ENCODE measurements at places on chromosomes 1 and 21.

GRCh38 chr1:35499652-35500176 is 57.5 kb downstream of the KIAA0319L start:
- DNase-seq: no peak

GRCh38 chr1:40314721-40315238 is 2.3 kb downstream of the COL9A2 start:
- no peak for DNase-seq

DNA sequence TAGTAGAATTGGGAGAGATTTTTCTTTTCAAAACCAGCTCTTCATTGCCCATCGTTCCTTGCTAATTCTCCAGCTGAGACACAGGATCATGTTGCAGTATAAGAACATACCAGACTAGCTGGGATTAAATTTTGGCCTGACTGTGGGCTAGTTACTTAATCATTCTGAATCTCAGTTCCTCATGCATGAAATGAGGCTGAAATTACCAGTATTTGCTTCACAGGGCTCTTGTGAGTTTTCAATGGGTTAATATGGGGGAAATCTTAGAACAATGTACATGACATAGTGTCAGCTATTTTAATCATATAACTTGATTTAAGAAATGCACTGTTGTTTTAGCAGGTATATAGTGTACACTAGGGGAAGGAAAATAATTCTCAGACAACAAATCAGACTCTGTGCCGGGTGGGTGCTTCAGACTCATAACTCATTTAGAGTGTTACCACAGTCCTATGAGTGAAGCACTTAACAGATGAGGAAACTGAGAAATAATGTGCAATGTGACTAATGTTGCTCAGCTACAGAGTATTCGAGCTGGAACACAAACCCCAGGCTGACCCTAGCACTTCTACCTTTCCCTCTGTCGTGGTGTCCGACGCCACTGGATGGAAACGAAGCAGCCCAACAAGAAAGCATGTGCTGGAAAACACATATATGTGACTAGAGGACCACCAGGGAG is 137.6 kb upstream of the SGIP1 start:
- no peak for DNase-seq

- no peak for DNase-seq
These were observed 7.1 kb upstream of the NSUN4 start for GRCh38 chr1:46333300-46334029.

DNA sequence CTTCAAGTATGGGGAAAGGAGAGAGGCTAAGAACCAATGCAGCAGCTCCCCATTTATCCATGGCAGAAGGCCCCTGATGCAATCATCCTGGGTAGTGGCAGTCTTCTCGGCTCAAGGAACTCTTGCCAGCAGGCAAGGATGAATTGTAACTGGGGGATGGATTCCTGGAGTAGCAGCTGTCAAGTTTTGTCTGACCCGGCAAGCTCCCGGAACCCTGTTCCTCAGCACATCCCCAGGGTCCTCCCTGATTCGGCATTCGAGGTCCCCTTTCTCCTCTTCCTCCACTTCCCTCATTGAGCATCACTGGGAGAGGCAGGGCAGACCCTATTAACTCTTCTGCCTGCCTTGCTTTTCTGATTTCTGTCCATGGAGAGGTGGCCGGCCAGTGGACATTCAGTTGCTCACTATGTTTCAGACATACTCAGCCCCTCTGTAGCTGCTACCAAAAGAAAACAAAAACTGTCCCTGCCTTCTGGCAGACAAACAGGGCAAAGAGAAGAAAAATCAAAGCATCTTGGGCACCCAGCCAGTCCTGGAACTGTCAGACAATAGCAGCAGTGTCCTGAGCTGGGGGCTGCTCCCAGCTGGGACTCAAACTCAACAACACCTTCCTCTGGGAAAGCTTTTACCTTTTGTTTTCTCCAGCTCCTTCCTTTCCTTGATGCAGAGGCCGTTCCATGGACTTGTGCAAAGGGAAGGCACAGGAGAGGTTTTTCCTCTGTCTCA is 5.6 kb upstream of the PTCH2 start:
- DNase-seq: no peak

- no peak for DNase-seq
These were observed 8.2 kb downstream of the SYTL1 start for GRCh38 chr1:27349784-27350662.

GRCh38 chr1:82632155-82632554 is 831.4 kb downstream of the ADGRL2 start:
- DNase-seq: no peak

Data from stimulated activated CD8-positive, alpha-beta memory T cell treated with anti-CD3 and anti-CD28 coated beads, Interleukin-7, amount 100 ng/mL, for 1 hour (primary cell).